NCI-H226 (cell line): ENCODE measurements at places on chromosomes 13 and 19.

DNA sequence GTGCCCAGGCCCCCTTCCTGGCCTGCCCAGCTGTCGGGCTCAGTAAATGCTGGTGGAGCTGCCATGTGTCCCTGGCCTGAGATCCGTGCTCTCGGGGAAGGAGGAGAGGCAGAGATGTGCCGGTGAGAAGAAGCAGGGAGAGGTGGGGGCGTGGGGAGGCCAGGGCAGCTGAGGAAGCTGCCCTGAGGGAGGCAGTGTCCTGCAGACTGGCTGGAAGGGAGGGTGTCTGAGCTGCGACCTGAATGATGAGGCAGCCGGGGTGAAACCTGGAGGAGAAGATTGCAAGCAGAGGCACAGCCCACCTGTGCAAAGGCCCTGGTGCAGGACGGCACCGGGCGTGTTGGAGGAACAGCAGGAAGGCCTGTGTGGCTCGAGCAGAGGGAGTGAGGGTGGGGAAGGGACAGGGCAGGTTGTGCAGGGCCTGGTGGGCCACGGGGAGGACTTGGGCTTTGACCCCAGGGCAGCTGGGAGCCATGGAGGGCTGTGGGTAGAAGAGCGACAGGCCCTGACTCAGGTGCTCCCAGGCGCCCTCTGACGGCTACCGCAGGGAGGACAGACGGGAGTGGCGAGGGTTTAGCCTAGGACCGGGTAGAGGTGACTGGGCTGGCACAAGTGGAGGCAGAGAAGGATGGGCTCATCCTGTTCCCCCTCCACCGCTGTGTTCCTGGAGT, 14.0 kb upstream of the CELF5 start:
- no peak for DNase-seq

GRCh38 chr13:99314640-99315176, 7.5 kb upstream of the GPR183 start:
- no peak for DNase-seq

- DNase-seq = peak; percentile 8
Observed at GRCh38 chr13:30308548-30308947, 1.2 kb upstream of the KATNAL1 start.

GRCh38 chr13:98503175-98504028, 73.5 kb downstream of the STK24 start:
- no peak for DNase-seq

DNA sequence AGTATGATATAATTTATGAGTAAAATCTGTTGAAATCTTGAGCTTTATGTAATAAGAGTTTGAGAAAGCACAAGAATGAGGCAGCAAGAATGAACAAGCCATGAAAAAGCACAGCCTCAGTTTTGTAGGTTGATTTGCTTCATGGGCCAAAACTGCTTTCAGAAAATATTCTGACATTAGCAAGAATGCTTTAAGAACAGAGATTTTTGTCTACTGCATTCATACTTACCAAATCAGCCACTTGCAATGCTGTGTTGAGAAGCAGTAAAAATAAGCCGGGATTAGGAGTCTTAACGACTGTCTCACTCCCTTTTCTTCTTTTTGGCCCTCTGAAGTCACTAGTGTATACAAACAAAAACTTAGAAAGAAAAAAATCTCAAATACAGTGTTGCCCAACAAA, 114.5 kb downstream of the POSTN start:
- no peak for DNase-seq

DNA sequence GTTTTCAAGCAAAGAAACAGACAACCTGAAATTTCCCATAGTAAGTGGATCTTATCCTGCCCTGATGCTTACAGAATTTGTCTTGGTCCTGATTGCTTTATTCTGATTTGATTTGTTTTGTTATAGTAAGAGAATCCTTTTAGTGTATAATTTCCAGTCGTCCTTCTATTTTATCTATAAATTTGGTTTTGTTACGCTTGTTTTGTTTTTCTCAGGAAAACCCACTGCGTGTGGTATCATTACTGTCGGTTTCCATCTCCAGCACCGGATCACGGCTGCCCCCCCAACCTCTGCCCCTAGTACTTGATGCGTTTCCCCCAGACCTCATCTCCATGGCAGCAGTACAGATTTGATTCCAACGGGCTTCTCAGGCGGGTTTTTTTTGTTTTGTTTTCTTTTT, 58.0 kb upstream of the PDCD5 start:
- DNase-seq = no peak
